Activated T-helper 9 cell treated with anti-CD3 and anti-CD28 coated beads, Interleukin-2, amount 50 U/mL, for 16 hours (primary cell): ENCODE measurements at places on chromosomes 6 and 20.

DNA sequence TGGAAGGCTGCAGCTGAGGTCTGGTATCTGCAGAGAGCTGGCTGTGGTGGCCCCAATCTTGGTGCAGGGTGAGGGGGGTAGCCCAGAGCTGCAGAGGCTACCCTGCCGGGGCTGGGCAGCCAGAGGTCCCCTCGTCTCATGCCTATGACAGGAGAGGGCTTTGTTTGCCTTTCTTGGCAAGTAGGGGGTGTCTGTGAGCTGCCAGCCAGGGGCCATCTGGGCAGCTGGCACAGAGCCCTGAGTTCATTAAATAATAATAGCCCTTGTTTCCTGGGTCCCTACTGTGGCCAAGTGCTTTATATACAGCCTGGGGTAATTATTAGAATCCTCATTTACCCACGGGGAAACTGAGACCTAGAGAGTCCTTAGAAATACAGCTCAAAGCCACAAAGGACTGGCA lies 66.6 kb downstream of the EZR start:
- no peak for DNase-seq

GRCh38 chr20:7378864-7379605 lies 561.2 kb downstream of the HAO1 start:
- no peak for DNase-seq

GRCh38 chr6:132865829-132866228 lies 51.5 kb downstream of the RPS12 start:
- no peak for DNase-seq

DNA sequence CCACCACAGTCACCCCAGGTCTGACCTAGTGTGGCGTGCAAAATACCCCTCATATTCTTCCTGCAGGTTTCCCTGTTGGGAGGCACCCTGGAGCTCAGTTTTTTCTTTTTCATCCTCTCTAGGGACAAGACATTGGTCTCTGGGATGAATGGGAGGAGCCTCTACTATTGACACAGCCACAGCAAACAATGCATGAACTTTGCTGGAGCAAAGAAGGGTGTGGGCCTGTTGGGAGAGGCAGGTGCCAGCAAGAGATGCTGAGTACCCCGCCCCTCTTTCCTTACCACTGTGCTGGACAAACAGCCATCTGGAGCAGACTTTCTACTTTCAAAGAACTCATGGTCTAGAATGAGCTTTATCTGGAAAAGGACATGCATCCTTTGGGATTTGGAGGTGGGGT lies 10.1 kb downstream of the TGM3 start:
- no peak for DNase-seq

DNA sequence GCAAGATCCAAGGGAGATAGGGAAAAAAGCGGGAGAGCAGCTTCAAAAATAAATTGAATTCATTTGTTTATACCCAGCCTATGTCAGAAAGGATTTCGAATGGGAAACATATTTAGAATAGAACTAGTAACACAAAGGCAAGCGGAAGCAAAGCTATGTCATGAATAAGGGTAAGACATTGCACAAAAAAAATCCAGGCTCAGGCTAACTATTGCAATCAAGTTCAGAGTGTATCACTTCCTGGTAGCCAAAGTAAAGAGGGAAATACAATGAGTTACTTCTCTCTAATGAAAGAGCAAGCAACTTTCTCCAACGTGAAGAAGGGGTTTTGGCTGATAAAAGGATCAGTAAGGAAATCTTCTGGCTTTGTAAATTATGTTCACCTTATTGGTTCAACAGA lies 212.8 kb downstream of the ZMYND8 start:
- DNase-seq: no peak

DNA sequence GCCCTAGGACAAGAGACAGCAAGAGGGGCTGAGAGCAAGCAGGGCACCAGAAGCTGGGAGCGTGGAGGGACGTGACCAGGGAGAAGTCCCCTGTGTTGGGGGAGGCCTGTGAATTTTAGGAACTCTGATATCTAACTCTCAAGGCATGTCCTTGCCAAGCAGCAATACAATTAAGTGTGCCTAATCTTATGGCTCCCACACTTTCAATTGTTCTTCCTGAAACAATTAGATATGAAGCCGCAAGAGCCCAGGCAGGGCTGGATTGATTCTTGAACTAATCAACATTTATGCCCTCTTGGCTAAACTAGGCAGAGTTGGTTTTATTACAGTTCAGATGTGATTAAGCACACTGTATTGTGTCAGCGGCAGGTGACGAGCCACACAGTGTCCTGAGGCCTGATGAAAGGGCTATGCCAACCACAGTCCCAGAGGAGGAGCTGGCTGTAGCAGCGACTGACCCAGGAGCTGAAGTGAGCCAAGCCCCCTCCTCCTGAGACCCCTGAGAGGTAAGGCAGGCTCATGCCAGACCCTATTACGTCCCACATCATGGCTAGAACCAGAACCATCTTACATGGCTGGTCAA lies 4.2 kb upstream of the MAVS start:
- no peak for DNase-seq

DNA sequence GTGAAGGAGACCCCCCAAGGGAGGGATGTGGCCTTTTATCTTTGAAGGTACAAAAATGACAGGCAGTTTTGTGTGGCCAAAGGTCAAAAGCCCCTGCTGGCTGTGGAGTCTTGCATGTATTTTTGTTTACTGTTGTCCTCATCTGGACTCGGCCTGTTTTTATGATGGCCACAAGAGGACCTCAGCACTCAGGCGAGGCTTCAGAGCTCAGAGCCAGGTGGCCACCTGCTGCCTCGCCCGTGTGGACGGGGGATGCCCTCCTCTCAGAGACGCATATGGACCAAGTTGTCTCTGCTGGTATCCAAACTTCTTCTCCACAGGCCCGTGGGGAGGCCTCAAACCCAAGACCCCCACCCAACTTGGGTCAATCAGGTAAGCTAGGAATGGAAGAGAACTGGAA lies 118.2 kb downstream of the DACT2 start:
- DNase-seq: no peak

- no peak for DNase-seq
These were observed 223.1 kb upstream of the SLC35B3 start for GRCh38 chr6:8658416-8658815.

GRCh38 chr6:107539409-107539808 lies 49.5 kb downstream of the SOBP start:
- DNase-seq: no peak
